ENCODE measurements at places on chromosomes 6 and 20. TPM values are rescaled to one million over a fixed set of nuclear protein-coding genes. Genes with fewer than 3 reads are reported as not detected.

GRCh38 chr6:131281471-131282270, 146.4 kb downstream of the AKAP7 start:
- H3K27me3 ChIP-seq, result no peaks in the 10 kb centered on the region
- H3K27ac ChIP-seq, result no peak overlapping the region
- no peaks in the 10 kb centered on the region for H3K36me3 ChIP-seq
- H3K4me1 ChIP-seq, result no peaks in the 10 kb centered on the region

DNA sequence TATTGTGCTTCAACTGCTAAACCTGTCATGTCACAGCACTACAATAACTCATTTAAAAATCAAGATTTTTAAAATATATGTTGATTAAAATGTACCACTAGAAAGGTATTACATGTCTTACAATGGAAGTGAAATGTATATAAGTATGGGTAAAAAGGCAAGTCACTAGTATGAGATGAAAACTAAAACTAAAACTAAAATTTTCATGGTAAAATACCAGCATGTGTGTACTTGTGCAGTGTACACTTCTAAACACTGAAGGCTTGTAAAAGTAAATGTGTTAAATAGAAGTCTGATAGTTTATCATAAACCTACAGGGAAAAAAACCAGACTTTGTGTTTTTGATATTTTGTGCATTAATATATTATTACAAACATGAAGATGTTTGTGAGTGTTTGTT, 13.7 kb upstream of the TMEM244 start:
- H3K36me3 ChIP-seq, result no peaks in the 10 kb centered on the region
- H3K27ac ChIP-seq, result no peak overlapping the region
- no peak for DNase-seq
- H3K27me3 ChIP-seq, result no peaks in the 10 kb centered on the region

DNA sequence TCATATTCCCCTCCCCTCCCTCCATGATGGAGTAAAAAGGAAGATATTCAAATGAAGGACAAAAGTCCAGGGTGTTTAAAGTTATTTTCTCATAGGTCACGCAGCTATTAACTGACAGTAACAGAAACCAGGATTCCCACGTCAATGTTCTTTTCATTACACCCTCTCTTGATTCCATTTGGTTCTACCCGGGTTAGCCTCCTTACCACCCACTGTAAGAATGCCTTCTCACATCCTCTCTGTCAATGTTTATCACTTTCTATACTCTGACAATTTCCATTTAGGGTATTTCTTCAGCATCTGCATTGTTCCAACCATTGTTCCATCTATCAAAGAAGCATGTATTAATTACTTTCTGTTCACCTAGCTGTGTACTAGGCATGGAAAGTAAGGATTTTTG, 52.1 kb downstream of the NUDT3 start:
- H3K27ac ChIP-seq, result no peak overlapping the region
- no peak overlapping the region for H3K4me3 ChIP-seq
- DNase-seq, result no peak
- peaks cover 10% of the 10 kb centered on the region for H3K4me1 ChIP-seq
- no peaks in the 10 kb centered on the region for H3K27me3 ChIP-seq

- peaks cover 1% of the 10 kb centered on the region for H3K36me3 ChIP-seq
- peak; percentile 34 for DNase-seq
- H3K27me3 ChIP-seq, result no peaks in the 10 kb centered on the region
- H3K27ac ChIP-seq, result no peak overlapping the region
- no peak overlapping the region for H3K4me3 ChIP-seq
These were observed 20.5 kb upstream of the IP6K3 start for GRCh38 chr6:33766921-33767907.

The PTPRA gene
- 51.0 TPM for total RNA-seq

The CPXM1 gene
- 0.88 TPM for total RNA-seq

The ZSCAN31 gene
- total RNA-seq, result 19.9 TPM

- H3K4me3 ChIP-seq, result no peak overlapping the region
- peaks cover 27% of the 10 kb centered on the region for H3K27me3 ChIP-seq
- no peak overlapping the region for H3K27ac ChIP-seq
- H3K4me1 ChIP-seq, result no peaks in the 10 kb centered on the region
These were observed 28.7 kb upstream of the RPS6KA2 start for GRCh38 chr6:166655713-166656229.

GRCh38 chr6:129469070-129469662, 240.8 kb downstream of the ARHGAP18 start:
- no peak overlapping the region for H3K4me3 ChIP-seq
- no peak overlapping the region for H3K27ac ChIP-seq
- no peaks in the 10 kb centered on the region for H3K27me3 ChIP-seq
- H3K36me3 ChIP-seq, result no peaks in the 10 kb centered on the region

The SAMD5 gene
- 0.59 TPM for total RNA-seq

The LY6G6C gene
- not detected for total RNA-seq

GRCh38 chr20:49287555-49288249, 9.8 kb upstream of the ZNFX1 start:
- peak overlapping the region; percentile 58 for H3K27ac ChIP-seq
- H3K27me3 ChIP-seq, result no peaks in the 10 kb centered on the region
- H3K36me3 ChIP-seq, result peaks cover 88% of the 10 kb centered on the region
- H3K4me1 ChIP-seq, result peaks cover 42% of the 10 kb centered on the region
- DNase-seq, result peak; percentile 53
- no peak overlapping the region for H3K4me3 ChIP-seq

DNA sequence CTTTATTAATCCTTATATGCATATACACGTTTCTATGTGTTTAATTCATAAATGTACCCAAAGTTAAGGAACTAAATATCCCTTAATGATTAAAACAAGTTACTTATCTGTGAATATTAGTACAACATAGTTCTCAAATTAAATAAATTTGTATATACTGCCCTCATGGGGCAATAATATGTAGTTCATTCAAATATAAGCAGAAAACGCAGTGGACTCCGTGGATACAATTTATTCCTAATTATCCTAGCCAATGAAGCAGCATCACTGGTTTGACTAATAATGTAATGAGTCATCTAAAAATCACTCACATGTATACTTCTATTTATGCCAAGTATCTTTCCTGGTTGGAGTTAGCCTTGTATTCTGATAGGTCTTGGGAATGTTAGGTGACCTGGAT, 111.6 kb downstream of the TBC1D32 start:
- no peak overlapping the region for H3K27ac ChIP-seq
- H3K4me1 ChIP-seq, result no peaks in the 10 kb centered on the region
- DNase-seq, result no peak
- no peaks in the 10 kb centered on the region for H3K36me3 ChIP-seq
- no peak overlapping the region for H3K4me3 ChIP-seq
- no peaks in the 10 kb centered on the region for H3K27me3 ChIP-seq

Data from osteoblast (primary cell).